AG09319 (cell line): ENCODE measurements at places on chromosomes 13 and 19.

GRCh38 chr19:34838248-34838647, 65.2 kb upstream of the ZNF599 start:
- no peak for DNase-seq

GRCh38 chr13:99702687-99703319, 201.5 kb downstream of the TM9SF2 start:
- DNase-seq: no peak

DNA sequence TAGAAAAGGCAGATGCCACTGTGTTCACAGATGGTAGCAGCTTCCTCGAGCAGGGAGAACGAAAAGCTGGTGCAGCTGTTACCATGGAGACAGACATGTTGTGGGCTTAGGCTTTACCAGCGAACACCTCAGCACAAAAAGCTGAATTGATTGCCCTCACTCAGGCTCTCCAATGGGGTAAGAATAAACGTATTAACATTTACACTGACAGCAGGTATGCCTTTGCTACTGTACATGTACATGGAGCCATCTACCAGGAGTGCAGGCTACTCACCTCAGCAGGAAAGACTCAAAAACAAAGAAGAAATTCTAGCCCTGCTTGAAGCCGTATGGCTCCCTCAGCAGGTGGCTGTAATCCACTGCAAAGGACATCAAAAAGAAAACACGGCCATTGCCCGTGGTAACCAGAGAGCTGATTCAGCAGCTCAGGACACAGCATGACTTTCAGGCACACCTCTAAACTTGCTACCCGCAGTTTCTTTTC, 197.7 kb downstream of the ZNF737 start:
- DNase-seq: no peak

GRCh38 chr19:16898361-16899015, 9.7 kb downstream of the F2RL3 start:
- no peak for DNase-seq

DNA sequence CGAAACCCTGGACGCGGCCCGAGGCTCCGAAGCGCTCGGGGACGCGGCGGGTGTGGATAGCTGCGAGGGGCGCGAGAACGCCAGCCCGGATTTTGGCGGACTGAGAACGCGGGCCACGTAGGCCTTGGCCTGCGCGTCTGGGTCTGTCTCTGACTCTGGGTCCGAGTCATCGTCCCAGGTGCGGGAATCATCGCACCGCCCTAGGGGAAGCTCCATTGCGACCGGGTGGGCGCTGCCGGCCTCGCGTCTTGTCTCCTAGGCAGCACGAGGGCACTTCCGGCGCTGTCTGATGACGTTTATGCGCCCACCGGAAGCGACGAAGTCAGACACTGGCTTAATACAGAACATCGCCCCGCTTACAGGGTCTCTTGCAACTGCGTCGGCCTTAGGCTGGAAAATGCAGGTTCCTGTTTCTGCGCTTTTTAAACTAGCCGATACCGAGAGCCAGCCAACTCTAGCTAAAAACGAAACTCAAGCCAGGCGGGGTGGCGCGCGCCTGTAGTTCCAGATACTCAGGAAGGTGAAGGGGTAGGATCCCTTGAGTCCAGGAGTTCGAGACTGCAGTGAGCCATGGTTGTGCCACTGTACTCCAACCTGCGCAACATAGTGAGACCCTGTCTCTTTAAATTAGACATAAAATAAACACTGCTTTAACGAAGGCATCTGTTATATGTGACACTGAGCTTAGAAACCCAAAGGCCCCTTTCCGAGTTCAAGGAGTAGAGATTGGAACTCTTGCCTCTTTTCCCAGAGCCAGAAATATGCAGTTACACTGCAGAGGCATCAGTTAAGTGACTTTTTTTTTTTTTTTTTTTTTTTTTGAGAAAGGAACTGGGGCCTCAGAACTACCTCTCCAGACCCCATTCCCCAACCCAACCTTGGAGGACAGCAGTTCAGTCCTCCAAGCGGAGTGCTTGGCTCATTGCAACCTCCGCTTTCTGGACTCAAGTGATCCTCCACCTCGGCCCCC, at the start of gene FBXW9:
FBXW9 (minus strand) TSS at position 266 of the 970 bp plus-strand sequence; CDS start at position 216, 50 bp downstream.
- peak; percentile 84 for DNase-seq

GRCh38 chr13:51967482-51968446, 43.5 kb downstream of the ATP7B start:
- no peak for DNase-seq

DNA sequence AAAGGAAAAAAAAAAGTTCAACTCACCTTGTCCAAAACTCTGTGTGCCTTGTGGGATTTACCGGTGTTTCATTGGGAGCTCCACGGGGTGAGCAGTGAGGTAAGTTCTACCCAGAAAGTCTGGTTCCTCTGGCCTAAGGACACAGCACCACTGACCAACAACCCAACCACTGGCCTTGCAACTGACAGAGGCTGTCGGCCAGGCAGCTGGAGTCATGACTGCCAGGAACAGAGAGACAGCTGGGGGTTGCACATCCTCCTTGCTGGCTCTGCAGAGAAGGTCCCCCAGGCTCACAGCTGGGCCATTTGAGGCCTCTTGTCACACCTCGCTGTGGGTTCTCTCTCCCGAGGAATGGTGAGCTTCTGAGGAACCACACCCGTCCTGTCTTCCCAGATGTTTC, 59.5 kb downstream of the ANKRD10 start:
- DNase-seq: no peak

- DNase-seq: no peak
Measured at GRCh38 chr13:70253834-70254233, 145.6 kb upstream of the KLHL1 start.

DNA sequence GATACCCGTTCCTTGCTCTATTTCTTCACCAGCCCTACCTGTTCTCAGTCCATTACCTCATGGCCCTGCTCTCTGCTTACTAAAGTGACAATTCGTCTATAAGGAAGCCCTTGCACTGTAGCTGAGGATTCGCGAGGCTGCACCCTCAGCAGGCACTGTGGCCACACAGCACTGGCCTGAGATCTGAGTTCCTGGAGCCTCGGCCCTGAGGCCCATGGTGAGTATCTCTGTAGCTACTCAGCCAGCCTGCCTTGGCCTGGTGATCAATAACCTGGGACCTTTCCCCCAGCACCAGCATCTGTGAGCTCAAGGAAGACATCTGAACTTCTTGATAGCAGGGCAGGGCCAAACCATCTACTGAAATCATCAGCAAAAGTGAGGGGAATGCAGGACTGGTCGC, 90.7 kb downstream of the RGCC start:
- DNase-seq: no peak

GRCh38 chr19:13890136-13890535, 13.2 kb downstream of the NANOS3 start:
- DNase-seq: no peak

- no peak for DNase-seq
Measured at GRCh38 chr19:55305983-55306562, 19.1 kb downstream of the TMEM150B start.

GRCh38 chr19:40433391-40434216, 7.8 kb upstream of the SERTAD1 start:
- peak; percentile 85 for DNase-seq

- peak; percentile 65 for DNase-seq
Measured at GRCh38 chr19:12156223-12157058, at the start of gene ZNF625. TSS of gene ZNF625 (minus strand) at chr19:12156734. CDS start at chr19:12156558, 176 bp downstream.

DNA sequence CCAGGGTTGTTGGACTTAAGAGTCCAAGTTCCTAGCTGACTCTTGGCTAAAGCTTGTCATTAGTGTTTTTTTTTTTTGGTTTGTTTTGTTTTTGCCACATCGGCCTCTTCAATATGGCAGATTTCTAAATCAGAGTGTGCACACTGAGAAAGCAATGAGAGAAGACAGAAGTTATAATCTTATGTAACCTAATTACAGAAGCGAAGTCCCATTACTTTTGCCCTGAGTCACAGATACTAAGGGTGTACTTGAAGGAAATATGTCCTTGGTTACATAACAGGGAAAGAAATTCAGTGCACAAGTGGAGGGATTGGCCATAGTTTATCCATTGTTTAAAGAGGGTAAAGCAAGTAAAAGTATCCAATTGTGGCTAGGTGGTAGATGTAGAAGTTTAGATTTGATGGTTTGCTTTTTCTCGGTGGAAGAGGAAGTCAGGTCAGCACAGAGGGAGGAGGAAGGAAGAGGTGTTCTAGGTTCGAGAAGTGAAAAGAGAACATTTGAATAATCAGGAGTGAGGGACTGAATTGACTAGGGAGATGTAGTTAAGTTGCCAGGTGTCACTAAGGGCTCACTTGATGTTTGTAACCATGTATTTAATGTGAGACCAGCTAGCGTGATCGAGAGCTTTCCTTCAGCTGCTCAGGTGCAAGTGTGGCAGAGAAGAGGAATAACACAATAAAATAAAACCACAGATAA, 12.2 kb downstream of the GTF2F2 start:
- no peak for DNase-seq

DNA sequence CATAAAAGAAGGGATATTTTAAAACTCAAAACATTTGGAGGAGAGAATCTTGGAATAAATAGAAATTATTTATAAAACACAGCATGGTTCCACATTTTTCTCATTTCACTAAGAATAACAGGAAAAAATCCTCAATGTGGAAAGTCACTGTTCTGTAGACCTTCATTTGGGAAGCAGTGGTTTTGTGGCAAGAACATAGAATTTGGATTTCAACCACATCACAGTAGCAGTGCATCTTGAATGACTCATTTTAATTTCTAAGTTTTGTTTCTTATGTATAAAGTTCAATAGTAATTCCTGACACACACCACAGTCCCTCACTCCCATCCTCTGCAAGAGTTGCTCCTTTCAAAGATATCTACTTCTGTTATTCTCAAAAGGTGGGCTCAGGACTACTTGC, 264.0 kb downstream of the ENOX1 start:
- DNase-seq: peak; percentile 23

DNA sequence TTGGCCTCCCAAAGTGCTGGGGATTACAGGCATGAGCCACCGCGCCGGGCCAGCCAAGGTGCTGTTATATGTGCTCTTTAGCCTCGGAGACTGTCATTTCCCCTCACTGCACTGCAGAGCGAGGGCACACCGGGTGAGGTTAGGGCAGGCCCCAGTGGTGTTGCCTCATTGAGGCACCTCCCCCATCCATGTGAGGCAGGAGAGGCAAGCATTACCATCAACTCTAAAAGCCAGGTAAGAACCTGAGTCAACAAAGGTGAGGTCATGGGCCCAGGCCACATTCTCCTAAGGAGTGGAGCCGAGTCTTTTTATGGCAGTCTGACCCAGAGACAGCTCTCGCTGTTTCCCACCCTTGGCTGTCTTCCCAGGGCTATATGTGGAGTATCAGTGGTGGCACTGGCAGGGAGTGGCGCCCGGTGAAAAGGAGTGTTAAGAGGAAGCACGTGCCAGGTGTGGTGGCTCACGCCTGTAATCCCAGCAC, 10.9 kb downstream of the B3GNT8 start:
- DNase-seq: no peak

DNA sequence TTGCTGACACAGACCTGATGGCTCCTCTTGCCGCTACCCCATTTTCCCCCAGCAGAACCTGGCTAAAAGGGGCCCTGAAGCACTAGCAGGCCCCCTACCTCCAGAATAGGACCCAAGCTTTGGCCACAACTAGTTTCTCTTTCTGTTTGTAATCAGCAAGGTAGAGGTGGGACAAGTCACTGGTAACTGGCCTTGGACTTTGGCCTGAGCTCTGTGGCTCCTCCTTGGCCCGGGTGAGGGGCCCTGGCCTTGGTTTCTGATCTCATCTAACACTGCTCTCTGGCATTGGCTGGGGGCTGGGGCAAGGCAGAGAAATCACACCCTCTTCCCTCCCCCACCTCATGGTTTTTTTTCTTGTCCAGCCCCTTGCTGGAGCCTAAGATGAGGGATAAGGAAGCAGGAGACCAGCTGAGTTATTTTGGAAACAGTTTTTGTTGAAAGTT, 2.1 kb downstream of the CALM3 start:
- no peak for DNase-seq

- no peak for DNase-seq
Measured at GRCh38 chr19:18020212-18021085, 12.5 kb downstream of the ARRDC2 start.

GRCh38 chr13:77325371-77325980, 1.4 kb downstream of the MYCBP2 start:
- no peak for DNase-seq

DNA sequence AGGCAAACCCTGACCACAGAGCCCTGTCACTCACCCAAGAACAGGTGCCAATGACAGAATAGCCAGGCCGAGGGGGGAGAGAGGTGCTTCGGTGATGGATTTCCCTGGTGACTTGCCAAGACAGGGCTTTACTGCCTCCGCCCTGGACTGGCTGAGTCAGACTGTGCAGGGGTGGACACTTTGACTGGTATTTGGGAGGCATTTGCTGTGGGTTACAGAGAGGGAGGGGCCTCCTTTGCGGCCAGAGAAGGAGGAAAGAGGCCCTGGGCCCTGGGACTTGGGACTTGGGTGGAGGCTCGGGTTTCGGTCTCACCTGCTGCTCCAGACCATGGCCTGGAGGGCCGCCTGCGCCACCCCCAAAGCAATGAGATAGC, 4.6 kb upstream of the EPS8L1 start:
- DNase-seq: no peak

DNA sequence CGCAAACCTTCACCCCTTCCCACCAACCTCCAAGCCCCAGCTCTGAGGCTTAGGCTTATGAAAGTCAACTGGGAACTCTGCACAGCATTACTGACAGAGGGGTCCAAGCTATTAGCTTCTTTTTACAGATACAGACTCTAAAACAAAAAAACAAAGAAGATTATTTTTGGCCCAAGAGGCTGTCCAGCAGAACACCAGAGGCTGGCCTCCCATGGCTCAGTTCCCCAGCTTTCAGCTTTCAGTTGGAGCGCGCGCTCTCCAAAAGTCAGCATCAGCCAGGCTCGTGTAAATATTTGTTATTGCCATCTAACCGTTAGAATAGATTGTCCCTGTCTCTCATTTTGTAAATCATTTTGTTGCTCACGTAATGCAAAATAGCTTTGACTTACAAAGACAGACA, 58.4 kb downstream of the ZIC5 start:
- DNase-seq: no peak

DNA sequence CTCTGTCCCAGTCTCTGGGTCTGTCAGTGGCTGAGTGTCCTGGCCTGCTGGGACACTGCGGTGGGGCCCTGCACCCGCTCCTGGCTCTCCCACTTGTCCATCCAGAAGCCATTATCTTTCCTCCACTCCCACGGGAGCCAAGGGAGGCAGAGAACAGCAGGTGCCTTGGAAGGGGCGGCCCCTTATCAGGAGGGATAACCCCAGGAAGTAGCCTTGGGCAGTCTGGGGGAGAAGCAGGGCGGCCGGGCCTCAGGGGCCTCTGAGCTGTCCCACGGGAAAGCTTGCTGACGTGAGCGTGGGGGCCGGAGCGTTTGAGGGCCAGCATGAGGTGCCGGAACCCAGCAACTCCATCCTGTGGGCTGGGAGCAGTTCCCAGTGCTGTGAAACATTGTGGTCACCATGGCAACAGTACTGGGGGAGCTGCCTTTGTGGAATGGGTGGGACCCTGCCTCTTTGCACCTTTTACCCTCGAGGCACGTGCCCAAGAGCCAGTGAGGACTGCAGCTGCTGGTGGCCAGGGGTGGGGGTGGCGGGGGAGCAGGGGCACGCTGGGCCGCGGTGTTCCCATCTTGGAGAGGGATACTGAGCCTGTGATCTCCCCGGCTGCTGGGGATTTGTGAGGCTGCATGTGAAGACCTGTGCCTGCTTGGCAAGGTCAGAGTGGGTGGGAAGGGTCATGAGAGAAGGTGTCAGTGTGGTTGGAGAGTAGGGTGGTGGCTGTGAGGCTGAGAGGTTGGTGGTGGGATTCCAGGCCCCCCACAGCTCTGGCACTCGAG, 20.9 kb downstream of the KLHL26 start:
- DNase-seq: no peak
